ENCODE measurements at places on chromosomes 4 and X.

DNA sequence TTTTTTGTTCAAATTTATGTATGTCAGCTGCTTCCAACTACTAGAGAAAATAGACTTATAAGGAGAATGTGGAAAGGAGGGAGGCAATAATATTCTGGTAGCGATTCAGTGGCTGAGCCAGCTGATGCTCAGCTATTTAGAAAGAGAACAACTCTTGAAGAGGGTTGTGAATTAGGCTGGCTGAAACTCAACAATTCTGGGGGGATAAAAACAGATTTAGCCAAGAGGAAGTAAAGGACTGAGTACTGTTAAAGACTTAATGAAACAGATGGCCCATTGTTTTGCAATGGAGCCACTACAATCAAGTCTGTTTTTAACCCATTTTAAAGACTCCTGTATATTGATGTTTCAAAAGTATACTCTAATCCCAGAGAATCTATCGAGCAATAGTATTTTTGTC lies 1058.9 kb downstream of the C4orf33 start:
- DNase-seq = peak; percentile 33

DNA sequence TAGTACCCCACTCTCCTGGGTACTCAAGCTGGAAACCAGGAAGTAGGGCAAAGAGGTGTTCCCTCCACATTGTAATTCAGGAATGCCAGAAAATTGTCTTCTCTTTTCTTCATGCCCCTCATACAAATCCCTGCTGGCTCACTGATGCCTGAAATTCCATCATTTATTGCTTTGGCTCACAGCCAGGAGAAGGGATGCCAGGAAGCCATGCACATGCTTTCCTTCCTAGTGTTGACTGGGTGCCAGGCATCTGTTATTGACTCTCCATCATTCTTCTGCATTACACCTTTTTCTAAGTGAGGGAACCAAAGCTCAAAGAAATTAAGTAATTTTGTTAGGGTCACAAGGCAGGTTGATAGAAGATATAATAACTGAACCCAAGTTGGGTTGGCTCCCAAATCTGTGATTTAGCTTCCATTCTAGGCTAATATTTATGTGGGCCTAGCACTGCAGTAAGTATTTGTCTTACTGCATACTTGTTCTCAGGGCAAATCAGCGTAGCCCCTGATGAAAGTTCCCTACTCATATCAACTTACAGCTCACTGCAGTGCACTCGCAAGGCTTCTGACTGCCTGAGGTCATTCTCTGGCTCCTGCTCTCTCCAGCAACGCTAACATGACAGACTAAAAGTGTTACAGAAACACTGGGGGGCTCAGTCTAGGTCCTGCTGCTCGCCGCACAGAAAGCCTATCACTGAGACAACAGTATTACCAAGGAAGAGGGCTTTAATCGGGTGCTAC lies 89.0 kb downstream of the TRAPPC11 start:
- peak; percentile 29 for DNase-seq

- DNase-seq = peak; percentile 30
Measured at GRCh38 chrX:24055043-24055356, 244 bp downstream of the EIF2S3 start.

GRCh38 chr4:168291242-168291641 lies 27.3 kb downstream of the DDX60 start:
- DNase-seq = no peak

DNA sequence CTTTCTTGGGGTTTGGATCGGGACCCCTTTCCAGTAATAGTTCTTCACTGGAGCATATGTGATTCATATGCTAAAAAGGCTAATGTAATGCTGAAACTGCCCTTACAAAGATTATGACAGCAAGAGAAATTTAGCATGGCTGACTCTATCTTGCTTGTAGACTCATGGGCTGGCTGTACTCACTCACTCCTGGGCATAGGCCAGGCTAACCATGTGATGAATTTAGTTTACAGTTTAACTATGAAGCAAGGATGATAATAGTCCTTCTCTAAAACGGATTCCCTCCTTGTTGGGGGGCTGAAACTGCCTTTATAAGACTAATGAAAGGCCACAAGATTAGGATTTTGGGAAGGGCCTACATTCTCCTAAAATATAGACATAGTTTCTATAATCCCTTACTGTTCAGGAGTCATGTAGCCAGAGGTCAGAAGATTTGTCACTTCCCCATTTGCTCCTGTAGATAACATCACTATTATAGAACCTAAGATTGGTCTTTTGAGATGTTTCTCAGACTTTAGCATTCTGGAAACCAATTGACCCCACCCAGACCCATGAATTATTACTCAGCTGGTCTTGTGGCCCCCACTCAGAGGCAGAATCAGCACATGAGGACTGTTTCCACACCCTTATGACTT lies 20.8 kb upstream of the CEP135 start:
- no peak for DNase-seq

- no peak for DNase-seq
Measured at GRCh38 chrX:15616531-15616930, 15.8 kb upstream of the ACE2 start.

DNA sequence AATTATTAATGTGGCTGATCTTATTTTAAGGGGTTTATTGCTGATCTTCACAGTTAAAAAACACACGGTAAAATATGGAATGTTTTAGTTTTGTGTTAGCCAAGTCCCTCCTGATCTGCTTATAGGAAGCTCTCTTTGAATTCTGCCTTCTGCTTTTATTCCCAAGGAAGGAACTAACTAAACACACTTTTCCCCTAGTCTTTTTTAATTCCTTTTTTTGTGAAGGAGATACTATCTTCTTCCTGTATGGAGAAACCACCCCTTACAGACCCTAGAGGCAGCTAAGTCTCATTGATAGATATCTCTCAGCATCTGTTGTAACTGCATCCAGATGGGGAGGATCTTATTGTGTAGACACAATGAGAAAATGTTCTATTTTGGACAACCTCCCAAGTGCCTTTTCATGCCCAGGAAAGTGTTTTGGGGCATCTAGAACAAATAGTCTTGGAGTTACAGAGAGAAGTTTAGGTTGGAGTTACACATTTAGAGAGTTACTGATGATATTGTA lies 64.4 kb downstream of the AFF1 start:
- no peak for DNase-seq

- DNase-seq = no peak
Measured at GRCh38 chr4:128855621-128856020, 46.1 kb downstream of the JADE1 start.
